ENCODE measurements at places on chromosomes 2 and 18.
A peak's percentile ranks its signal among the peaks of the same experiment; 100 is the strongest.

- DNase-seq: peak; percentile 97
Measured at GRCh38 chr18:49228187-49228586, 232.3 kb downstream of the DYM start.

- DNase-seq: peak; percentile 90
Measured at GRCh38 chr18:77131100-77131651, 1.4 kb downstream of the MBP start.

GRCh38 chr2:198973785-198974184 lies 484.0 kb downstream of the SATB2 start:
- DNase-seq: no peak

DNA sequence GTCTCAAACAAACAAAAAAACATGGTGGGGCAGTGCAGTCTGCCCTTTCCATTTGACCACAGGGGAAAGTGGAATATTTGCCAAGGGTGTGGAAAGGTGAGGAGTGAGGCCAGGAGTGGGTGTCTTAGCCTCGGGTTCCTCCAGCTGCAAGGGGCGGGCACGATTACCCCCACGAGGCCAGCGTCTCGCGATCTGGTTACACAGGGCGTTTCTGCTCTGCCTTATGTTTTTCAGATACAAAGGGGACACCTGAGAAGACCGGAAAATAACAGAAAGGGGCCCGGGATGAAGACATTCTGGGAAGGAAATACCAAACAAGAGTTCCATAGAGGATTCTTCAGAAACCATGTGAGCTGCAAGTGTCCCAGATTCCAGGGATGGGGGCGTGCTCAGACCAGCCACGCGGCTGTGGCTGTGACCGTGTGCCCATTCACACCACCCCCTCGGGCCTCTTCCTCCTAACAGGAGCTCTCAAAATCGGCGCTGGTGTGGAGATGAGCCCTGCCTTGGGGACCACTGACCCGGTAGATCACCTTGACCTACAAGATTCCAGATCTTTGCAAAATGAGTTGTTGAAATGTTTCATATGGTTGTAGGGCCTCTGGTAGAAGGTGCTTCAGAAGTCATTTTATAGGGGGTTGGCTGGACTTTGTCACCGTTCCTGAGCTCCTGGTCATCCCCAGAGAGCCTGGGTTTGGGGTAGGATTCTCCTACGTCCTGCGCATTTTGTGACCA lies 34.2 kb downstream of the FAM178B start:
- DNase-seq: no peak

DNA sequence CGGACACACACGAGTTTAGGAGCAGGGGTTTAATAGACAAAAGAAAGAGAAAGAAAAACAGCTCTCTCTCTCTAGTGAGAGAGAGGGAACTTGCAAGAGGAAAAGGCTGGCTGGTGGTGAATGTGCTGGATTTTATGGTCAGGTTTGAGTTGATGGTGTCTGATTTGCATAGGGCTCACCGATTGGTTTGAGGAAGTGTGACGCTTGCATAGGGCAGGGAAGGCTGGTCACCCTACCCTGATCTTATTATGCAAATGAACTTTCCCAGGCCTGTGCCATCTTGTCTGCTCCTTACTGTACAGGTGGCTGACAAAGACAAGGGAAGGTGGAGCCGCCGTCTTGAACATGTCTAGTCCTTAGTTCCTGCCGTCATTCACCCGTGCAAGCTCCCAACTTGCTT lies 408.9 kb downstream of the RIT2 start:
- DNase-seq: no peak

GRCh38 chr2:147490401-147491261 lies 354.2 kb upstream of the ACVR2A start:
- DNase-seq: no peak

GRCh38 chr18:57984490-57985115 lies 59.4 kb upstream of the NEDD4L start:
- no peak for DNase-seq

- DNase-seq: no peak
Measured at GRCh38 chr2:222179592-222179991, 119.2 kb downstream of the PAX3 start.

DNA sequence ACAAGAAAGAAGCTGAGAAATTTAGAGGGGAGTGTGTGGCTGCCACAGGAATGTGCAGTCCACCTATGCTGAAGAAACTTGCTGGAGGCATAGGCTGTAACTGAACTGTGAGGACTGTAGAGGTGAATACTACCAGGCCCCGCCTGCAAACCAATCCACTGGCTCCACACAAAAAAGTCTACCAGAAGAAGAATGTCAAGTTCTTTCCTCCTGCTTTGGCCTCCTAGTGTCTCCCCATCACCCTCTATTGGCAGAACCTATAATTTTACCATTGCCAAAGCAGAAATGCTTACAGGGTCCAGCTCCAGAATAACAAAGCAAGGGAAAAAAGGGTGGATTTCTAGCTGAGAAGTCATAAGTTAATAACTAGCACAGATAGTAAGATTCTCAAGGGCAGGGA lies 5.9 kb upstream of the ATP5MC3 start:
- DNase-seq: peak; percentile 13

GRCh38 chr18:70398076-70398475 lies 109.2 kb downstream of the SOCS6 start:
- DNase-seq: no peak

- peak; percentile 37 for DNase-seq
Measured at GRCh38 chr2:42568401-42569115, at the start of gene MTA3. Gene MTA3, plus strand, starts transcription at chr2:42568632. Its CDS starts 114 bp downstream, at chr2:42568746.

- DNase-seq: no peak
Measured at GRCh38 chr18:77870199-77870598, 620.6 kb downstream of the GALR1 start.

DNA sequence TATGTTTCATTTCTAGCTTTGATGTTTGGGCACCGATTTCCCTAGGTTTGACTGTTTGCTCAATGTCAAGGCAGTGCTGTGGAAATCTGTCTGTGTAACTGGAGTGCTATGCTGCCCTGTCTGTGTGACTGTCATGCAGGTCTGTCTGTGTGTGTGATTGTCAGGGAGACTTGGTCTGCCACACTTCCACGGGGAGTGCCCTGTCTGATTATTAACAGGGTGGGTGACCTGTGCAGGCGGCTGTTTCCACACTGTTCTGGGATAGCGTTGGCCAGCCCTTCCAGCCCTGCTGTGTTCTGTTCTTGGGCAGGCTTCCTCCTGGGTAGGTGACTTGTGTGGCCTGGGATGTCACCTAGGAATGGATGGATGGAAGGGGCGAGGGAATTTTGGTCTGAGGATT lies 85.3 kb downstream of the FHOD3 start:
- no peak for DNase-seq

GRCh38 chr2:100350661-100351185 lies 28.4 kb upstream of the LONRF2 start:
- DNase-seq: no peak

DNA sequence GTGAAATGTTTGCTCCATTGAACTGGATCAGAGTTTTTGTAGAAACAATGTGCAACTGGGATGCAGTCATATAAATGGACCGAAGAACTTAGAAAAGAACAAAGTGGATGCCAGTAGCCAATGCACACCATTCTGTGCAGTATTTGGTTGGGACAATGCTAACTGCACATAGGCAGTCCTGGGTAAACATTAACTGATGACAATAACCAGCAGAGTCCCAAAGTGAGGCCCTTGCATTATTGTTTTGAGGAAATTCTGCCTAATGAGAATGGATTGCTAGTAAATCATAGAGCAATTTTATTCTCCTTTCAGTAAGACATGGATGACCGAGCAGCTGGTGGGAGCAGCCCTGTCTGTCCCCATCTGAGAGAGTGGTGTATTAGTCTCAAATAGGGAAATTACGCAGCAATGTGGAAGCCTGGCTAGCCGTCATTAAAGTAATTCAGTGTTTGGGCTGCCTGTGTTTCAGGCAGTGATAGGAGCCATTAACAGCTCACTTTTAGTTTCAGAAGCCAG lies 94.9 kb downstream of the KCTD1 start:
- no peak for DNase-seq

DNA sequence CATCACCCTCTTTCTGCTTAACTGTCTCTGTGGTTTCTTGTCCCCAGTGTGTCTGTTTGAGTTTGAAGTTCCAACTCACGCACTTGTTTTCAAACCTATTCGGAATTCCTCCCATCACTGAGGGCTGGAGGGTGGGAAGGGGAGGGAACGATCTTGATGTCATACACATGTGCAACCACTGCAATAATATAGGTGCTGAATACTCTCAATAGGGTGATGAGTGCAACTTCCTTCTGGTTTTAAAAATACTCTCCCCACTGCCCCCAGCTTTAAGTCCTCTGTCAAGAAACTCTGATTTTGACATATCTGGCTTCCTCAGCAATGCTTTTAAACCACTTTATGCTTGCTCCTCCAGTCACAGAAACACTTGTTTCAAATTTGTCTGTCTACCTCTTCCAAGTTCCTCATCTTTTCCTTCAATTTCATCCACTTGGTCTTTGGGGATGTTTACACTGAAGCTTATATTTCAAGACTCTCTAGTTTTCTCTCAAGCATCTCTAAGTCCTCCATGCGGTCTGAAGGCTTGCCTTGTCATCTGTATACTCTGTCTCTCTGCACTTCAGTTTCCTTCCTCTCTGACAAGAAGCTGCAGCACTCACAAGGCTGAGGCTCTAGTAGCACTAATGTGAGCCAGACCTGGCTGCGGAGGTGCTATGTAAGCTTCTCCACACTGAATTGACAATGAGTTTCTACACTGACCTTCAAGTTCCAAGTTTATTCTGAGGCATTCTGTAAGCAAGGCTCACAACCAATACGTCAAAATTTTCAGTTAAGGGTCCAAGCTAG lies 422.3 kb downstream of the ZEB2 start:
- no peak for DNase-seq

DNA sequence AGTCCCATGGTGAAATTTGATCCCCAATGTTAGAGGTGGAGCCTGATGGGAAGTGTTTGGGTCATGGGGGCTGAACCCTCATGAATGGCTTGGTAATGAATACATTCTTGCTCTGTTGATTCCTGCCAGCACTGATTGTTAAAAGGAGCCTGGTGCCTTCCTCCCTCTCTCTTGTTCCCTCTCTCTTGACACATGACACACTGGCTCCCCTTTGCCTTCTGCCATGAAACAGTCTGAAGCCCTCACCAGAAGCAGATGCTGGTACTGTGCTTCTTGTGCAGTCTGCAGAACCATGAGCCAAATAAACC lies 30.6 kb upstream of the EPC2 start:
- DNase-seq: no peak

GRCh38 chr2:179268277-179268925 lies 3.8 kb upstream of the SESTD1 start:
- peak; percentile 75 for DNase-seq

DNA sequence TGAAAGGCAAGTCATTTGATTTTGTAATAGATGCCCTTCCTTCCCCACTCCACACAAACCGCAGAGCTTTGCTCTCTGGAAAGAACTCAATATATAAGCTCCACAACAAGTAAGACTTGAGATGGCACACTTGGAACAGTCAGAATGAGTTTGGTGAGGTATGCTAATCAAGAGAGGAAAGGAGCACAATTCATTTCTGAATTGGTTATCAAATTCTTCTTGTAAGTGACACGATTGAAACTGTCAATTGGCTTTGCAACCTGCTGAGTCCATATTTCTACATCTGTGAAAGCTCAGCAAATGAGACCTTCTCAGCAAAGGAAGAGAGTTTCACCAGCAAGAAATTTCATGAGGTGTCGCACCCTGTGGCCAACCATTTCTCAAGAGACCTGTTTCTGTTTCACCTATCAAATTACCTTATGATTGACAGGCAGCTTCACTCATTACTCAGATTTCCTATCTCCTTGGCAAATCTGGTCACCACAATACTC lies 19.1 kb downstream of the CTLA4 start:
- DNase-seq: peak; percentile 47

DNA sequence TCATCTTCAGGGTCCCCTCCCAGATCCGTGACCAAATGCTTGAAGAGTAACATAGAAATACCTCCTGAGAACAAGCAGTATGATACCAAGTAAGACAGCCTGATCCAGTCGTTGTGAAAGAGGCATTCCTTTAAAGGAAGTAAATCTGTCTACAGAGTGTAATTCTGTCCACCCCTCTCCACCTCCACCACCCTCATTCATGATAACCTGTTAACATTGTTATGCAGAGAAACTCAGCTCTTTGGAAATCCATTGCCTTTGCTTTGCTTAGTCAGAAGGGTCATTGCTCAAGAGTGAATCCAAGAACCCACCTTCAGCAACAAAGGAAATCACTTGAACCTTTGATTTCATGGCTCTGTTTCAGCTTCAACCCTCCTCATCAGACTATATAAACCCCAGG lies 155.6 kb downstream of the CYP26B1 start:
- DNase-seq: no peak

- DNase-seq: peak; percentile 36
Measured at GRCh38 chr2:109260886-109261700, 132.1 kb downstream of the SH3RF3 start.

DNA sequence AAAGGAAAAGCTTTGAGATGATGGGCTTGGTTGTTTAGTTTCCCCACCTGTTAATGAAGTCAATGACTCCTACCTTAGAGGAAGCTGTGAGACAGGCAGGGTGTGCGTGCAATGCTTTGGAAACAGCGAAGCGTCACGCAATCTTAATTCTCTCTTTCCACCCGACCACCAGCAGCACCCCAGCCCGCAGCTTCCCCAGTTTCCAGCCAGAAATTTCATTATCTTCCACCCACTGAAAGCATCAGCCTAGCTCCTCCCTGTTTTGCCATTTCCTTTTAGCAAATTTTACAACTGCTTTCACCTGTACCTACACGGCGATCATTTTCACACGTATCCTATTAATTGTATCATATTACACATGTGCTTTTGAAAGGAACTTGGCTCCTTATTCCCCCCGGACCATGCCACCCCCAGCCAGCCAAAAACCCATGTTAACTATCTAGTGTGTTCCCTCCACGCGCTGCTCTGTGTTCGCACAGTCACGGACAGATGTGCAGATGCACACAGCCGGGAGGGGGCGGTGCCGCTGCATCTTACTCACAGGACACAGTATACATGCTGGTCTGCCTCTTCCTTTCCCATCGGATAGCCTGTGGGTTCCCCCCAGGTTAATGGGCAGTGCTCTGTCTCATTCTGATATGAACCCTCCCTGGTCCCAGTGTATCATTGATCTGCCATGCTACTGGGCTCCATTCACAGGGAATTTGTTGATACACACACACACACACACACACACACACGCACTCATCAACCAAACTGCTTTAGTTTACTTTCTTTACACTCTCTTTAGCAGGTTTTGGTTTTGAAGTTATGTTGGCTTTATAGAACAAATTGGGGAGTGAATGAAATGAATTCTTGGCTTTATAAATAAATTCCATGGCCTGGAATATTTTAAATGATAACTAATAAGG lies 22.4 kb downstream of the CYP27C1 start:
- DNase-seq: peak; percentile 54

DNA sequence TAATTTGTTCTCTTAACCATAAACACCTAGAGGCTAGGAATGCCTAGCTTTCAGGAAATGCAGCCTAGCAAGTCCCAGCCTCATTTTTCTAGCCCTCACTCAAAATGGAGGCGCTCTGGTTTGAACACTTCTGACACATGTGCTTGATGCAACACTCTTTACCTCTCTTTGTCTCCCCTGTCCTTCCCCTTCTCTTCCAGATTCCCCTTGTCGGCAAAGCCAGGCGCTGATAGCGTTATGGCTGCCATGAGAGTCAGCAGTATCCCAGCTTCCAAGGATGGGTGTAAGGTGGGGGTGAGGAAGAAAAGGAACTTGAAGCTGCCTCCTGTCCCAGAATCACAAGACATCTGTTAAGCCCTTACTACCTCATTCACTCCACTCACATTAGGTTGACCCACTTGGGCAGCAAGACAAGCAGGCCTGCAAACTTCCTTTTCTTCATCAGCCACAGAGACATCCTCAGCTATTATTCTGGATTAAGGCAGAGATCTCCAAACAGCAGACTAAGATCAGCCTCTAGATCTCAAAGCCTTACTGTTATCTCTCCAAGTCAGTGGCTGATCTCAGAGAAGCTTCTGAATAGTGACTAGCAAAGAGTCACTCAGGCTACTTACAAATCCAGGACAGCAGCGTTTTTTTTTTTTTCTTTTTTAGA lies 1.9 kb upstream of the ST3GAL5 start:
- DNase-seq: peak; percentile 32

- no peak for DNase-seq
Measured at GRCh38 chr2:68379184-68379708, 14.2 kb downstream of the PLEK start.

Data from inflammatory macrophage treated with lipopolysaccharide for 4 hours (primary cell).